ENCODE measurements at places on chromosomes 5 and 9.

GRCh38 chr9:35520364-35520710 lies 30.4 kb downstream of the RUSC2 start:
- DNase-seq = no peak

- no peak for DNase-seq
These were observed 54.6 kb upstream of the ABL1 start for GRCh38 chr9:130780415-130780814.

DNA sequence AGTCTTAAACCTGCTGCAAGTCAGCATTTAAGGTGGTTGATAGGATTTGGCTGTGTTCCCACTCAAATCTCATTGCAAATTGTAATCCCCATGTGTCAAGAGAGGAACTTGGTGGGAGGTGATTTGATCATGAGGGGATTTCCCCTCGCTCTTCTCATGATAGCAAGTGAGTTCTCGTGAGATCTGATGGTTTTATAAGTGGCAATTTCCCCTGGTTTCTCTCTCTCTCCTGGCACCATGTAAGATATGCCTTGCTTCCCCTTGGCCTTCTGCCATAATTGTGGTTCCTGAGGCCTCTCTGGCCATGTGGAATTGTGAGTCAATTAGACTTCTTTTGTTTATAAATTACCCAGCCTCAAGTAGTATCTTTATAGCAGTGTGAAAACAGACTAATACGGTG lies 84.3 kb upstream of the SMC2 start:
- DNase-seq = no peak

DNA sequence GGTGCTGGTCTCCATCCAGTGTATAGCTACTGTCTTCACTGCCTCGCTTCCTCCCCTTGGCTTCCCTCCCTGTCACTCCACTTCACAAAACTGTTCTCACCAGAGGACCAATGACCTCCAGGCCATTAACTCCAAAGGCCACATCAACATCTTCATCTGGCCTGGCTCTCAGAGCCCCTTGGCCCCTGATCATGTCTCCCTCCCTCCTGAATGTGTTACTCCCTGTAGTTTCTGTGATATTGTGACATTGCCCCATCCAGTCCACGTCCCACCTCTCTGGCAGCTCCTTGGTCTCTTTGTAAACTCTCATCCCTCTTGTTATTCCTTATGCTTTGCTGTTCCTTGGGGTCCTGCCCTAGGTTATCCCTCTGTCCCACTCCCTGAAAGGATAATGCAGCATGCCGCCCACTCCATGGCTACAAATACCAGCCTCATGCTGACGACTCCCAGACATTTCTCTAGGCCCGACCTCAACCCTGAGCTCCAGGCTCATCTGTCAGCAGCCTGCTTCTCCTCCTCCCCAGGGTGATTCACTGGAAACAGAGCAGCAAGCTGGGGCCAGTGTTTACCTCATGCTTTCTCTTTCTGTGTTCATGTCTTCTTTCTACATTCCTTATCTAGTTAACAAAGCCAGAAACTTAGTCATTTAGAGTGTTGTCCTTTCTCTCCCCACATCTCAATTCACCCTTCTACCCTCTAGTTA lies 312.2 kb downstream of the SPOCK1 start:
- no peak for DNase-seq

GRCh38 chr5:79305706-79306105 lies 69.8 kb downstream of the JMY start:
- DNase-seq = no peak

DNA sequence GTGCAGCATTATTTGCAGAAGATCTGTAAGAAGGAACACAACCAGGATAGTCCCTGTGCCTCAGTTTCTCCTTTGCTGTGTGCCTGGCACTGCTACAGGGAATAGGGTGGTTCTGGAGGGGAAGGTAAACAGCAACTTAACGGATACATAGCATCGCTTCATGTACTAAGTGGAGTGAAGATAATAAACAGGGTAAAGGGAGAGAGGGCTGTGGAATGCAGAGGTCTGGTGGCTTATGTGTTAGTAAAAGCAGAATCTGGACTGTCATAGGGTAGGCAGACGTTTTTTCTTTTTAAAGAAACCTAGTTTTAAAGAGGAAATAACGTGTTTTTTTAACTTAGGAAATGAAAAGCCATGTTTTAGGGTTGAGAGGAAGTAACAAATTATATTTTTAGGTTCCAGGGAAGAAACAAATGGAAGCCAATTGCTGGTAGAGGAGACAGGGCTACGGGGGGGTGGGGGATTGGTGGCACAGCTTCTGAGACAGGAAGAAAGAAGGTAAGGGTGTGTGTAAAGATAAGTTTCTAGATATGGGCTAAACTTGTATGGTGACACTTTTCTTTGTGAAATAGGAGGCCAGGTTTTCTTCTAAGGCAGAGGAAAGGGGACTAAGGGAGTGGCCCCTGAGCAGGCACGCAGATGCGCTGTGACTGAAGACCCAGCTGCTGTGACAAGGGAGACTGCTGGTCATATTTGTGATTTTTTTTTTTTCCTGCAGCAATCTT lies 1.3 kb downstream of the GNG10 start:
- DNase-seq = no peak

DNA sequence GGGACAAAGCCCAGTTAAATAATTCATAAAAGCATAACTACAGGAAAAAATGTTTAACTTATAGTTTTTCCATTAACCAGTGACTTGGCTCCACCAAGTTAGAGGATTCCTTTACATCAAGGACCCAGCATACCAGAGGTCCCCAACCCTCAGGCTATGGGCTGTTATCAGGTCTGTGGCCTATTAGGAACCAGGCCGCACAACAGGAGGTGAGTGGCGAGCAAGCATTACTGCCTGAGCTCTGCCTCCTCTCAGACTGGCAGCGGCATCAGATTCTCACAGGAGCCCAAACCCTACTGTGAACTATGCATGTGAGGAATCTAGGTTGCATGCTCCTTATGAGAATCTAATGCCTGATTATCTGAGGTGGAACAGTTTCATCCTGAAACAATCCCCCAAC lies 303.1 kb downstream of the ELAVL2 start:
- DNase-seq = no peak

GRCh38 chr5:55601628-55602027 lies 66.9 kb upstream of the PLPP1 start:
- no peak for DNase-seq

GRCh38 chr9:72586388-72587130 lies 65.2 kb downstream of the TMC1 start:
- no peak for DNase-seq

DNA sequence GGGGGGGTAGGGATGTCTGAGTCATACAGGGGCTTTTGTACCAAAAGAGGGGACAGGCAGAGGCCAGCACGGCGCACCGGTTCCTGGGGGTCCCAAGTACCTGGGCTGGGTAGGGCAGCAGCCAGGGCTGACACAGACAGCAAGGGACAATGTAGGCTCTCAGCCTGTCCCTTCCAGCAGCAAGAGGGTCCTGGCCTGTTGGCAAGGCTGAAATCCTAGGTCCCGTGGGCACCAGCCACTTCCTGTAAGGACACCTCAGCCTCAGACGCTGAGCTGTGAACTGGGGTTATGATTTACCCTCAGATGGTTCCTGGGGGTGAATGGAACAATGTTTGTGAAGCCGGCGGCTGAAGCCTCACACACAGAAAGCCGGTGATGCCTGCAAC lies 41.3 kb downstream of the NACC2 start:
- DNase-seq = no peak

GRCh38 chr9:20376042-20376441 lies 246.3 kb downstream of the MLLT3 start:
- no peak for DNase-seq

DNA sequence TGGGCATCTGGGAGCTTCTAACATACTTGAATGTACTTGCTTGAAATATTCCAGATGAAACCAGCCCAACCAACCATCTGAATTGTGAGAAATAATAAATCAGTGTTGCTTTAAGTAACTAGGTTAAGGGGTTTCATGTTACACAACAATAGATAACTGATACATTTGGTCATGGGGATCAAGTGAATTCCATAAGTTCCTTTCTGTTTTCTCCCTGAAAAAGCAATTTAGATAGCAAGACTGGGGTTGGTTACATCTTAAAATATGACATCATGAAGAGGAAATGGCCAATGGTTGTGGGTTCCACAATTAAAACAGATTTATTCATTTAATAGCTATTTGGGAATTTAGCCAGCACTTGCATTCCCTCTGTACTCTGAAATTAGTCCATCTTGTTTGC lies 559.7 kb downstream of the TLR4 start:
- no peak for DNase-seq

- no peak for DNase-seq
These were observed 669 bp downstream of the IL13 start for GRCh38 chr5:132658381-132659302.

DNA sequence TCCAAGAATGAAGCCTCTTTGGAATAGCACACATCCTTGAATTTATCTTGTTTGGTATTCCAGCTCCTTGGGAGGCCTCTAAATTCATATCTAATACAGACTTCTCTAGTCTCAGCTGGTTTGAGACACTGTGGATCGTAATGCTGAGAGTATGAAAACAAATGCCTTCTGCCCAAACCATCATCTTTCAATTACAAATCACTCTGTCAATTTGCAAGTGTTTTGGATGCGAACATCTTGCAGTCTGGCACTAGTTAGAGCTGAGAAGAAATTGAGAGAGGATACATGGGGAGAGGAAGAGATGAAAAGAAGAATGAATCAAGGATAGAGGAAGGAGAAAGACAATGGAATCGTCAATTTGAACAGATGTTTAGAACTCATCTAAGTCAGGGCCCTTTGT lies 342.6 kb downstream of the ASTN2 start:
- no peak for DNase-seq

DNA sequence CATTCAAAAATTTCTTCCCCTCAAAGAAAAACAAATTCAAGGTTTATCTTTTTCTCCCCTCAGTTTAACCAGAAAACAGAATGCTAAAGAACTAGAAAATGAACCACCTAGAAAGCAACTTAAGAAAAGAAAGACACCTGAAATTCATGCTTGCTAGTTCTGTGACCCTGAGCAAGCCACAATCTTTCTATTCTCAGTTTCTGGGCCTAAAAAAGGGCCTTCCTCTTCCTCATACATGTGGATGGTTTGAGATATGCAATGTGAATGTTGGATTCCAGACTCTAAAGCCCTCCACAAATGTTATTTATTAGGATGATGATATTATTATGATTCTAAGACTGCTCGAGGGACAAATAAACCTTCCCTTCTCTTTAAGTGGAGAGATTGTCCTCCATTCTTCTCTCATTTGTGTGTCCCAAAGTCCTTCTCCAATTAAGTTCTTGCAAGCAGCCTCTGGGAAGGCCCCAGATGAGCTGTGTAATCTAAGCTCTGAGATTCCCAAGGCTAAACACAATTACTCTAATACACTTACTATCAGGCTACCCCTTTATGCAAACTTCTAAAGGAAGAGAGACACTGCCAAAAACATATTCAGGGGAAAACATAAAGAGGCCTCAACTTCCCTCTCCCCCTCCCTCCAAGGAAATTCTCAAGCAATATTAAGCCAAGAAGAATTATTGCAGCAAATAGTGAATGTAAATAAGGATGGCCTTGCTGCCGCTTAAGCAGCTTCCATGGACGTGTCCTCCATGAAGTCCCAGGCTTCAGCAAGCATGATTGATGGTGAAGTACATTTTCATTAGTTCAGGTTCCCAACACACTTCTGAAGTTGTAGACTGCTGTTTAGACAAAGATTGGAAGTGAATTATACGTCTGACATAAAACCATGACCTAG lies 80.2 kb downstream of the PRKACG start:
- DNase-seq = no peak

All from activated B cell treated with CpG ODN at 0.5 μM for 24 hours (primary cell).